ENCODE measurements at places on chromosomes 7 and 10.

GRCh38 chr10:77007834-77008233 is 629.8 kb downstream of the KCNMA1 start:
- no peak for DNase-seq

DNA sequence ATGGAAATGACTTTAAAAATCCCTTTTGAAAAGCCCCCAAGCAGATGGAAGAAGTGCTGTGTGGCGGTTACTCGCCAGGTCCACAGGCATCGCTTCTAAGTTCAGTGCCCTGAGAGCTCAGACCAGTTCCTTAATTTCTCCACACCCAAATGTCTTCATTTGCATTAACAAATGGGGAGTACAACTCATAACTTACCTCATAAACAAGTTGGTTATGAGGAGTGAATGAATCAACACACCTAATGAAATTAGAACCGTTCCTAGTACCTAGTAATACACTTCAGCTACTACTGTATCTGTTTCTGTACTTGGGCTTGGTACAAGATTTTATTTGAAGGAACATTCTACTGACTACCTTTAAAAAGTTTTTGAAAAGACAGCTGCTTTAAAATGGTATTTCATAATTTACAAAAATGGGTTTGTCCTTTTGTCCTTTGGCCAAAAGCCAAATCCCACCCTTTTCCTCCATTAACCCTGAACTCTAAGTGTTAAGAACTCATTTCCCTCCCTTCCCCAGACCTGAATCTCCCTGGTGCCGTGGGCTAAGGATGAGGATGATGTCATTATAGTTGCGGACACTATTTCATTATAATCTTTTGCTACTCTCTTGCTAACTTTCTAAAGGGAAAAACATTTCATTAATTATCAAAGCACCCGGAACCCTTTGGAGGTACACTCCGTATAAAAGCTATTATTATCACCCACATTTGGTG is 221.5 kb upstream of the CELF2 start:
- DNase-seq = no peak

GRCh38 chr7:106839511-106839910 is 25.6 kb upstream of the PIK3CG start:
- no peak for DNase-seq

DNA sequence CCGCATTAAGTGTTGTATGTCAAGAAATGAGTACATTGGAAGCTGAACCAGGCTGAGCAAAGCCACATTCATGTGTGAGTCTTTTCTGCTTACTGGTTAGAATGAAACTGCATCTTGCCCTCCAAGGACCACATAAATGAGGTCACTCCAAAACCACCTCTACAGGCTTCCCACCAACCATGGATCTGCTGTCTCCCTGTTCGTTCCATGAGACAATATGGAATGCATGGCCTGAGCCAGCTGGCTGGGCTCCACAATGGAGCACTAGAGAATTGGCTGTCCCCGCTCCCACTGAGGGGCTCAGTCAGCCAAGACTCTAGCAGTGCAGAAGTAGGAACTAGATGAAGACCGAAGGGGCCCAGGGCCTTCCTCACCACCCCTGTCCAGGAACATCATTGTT is 120.8 kb downstream of the TNS3 start:
- DNase-seq = no peak

DNA sequence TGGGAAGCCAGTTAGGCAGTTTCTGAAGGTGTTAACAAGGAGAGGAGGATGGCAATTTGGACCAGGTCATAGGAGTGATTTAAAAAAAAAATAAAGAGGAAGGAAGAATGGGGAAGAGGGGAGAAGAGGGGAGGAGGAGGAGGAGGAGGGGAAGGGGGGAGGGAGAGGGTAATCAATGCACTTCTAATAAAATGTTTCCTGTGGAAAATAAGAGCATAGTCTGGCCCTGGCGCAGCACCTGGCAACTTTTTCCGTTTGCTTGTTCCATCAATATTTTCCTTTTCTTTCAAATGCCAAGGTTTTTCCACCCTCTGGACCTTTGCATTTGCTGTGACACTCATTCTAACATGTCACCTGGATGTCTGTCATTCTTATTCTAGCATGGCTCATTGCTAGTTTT is 308.2 kb downstream of the PPP1R3A start:
- DNase-seq = no peak

- DNase-seq = no peak
Measured at GRCh38 chr10:98267069-98267893, 713 bp downstream of the LOXL4 start.

- no peak for DNase-seq
Measured at GRCh38 chr7:121503039-121503438, 106.9 kb upstream of the FAM3C start.

GRCh38 chr10:369684-370448 is 234.6 kb downstream of the ZMYND11 start:
- DNase-seq = no peak

- DNase-seq = no peak
Measured at GRCh38 chr10:127836966-127837365, 55.8 kb downstream of the CLRN3 start.
